ENCODE measurements at places on chromosomes 2 and 18.

DNA sequence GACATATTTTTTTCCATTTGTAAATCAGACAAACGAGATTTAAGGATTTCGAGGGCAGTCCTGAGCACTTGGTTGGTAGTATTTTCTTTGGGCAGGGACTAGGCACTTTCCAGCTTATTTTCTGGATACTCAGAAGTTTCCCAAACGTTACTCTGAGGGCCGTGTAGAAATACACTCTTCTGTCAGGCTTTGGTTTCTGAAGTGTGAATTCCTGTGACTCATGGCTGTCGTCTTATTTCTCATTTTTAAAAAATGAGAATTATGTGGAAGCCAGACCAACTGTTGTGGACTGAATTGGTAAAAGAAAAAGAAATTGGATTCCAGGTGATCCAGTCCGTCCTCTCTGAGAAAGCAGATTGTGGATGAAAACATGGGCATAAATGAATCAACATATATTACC is 658.6 kb upstream of the FANCL start:
- no peak for DNase-seq

DNA sequence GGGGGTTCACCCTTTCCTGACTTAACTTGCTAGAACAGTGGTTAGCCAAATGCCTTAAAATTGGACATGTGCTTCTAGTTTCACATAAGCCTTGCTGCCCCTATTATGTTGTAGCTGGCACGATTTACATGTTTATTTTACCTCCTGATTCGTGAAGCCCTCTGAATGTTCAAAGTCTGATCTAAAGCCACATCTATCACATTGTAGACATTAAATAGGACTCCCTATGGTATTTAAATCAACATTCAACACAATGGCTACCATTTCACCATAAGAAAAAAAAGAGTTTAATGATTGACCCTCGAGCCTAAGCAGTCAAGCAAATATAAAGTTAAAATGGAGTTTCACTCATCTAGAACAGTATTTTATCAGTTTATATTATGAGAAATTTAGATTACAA is 151.5 kb downstream of the GULP1 start:
- no peak for DNase-seq

DNA sequence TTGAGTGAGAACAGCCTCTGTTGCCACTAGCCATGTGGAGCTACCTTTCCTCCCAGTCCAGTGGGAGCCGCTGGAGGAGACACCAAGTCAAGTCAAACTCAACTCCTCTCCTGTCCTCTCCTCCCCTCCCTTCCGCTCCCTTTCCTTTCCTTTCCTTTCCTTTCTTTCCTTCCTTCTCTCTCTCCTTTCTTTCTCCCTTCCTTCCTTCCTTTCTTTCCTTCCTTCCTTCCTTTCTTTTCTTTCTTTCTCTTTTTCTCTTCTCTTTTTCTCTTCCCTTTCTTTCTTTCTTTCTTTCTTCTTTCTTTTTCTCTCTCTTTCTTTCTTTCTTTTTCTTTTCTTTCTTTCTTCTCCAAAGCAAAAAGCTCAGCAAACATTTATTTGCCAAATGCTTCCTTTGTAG is 44.5 kb downstream of the THNSL2 start:
- no peak for DNase-seq

GRCh38 chr2:231909631-231910030 is 16.6 kb downstream of the NPPC start:
- no peak for DNase-seq

DNA sequence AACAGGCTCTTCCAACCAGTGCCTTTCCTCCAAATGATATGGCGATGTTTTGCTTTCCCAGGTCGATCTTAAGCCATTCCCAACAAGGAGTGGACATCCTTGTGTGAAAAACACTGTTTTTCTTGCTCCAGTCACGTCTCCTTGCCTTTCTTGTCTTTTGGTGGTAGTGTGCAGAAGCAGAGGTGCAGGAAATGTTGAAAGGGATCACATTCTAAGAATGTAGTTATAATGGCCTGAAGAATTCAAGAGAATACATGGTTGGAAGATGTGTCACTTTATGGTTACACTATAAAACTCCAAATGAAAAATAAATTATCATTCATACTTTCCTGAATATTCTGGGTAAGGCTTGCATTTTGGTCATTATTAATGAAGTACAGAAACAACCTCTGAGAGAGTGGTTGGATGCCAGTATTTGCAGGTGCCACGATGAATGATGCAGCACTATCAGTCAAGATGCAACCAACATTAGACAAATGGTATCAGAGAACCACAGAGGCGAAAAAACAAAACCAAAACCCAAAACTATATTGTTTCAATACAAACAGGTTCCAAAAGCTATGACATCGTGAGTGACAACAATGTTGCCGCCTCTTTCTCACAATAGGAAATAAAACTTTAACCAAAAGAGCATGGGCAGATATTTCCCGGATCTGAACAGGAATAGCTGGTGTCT is 27.5 kb upstream of the POLE4 start:
- no peak for DNase-seq

DNA sequence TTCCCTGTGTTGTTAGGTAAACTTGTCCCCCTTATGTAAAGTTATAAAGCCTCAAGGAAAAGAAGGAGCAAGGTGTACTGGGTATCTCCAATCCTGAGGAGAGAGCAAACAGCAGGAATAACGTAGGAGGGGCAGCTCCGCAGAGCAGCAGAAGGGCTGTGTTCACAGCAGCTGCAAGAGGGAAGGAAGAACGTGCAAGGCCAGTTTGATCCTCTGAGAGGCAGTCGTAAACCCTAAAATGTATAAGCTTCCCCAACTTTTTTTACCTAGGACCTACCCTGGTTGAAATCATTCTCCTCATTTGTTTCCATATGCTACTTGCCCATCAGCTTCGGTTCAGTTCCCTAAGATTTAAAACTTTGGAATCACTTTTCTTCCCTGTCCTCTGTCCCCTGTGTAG is 51.9 kb upstream of the MAP3K20 start:
- DNase-seq: no peak

DNA sequence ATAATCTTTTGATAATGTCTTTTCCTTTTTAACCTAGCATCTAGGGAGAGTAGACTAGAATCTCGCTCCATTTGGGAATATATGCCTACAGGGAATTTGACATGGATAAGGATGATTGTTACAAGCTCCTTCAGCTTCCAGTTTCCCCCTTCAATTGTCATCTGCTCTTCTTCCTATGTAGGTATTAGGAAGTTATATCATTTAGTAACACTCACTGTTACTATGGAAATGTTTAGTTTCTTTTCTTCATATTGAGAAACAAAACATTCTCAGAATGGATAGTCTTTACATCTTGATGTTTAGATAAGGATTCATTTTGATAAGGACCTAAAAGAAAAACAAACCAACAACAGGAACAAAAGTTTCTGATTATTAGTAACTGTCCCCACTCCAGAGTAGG is 127.6 kb downstream of the PHLPP1 start:
- DNase-seq: no peak

DNA sequence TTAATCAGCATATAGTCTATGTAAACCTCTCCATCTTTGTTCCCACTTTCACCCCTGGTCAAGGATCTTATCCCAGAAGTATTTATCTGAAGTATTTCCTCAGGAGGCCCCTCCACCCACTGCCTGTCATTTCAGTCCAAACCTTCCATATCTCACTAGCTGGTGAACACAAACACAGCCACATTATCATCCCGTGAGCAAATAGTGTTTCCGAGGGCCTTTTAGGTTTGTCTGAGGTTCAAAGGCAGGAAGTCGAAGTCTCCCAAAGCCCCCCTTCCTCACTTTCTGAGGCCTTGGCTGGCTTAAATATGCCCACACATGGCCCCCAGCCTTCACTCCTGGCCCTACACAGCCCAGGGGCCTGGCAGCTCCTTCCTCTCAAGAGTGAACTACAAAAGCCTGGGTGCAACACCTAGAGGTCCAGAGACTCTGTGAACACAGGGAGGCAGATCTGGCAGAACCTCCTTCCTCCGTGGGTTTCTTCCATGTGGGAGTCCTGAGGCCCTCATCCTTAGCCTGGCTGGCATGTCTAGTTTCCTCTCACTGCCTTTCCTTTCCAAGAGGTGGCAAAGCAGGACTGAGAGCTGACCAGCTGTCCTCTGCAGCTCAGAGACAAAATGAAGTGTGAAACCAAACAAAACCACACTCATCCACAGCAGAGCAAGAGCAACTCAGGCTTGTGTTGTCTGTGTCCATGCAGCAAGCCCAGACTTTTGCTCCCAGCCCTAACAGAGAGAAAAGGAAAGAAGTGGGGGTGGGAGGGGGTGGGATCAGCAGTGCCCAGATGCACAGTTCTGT is 264.2 kb downstream of the SS18 start:
- DNase-seq: no peak

- DNase-seq: no peak
These were observed 70.9 kb downstream of the AFF3 start for GRCh38 chr2:100071335-100072043.
